ENCODE measurements at places on chromosomes 6 and 20.
A peak's percentile ranks its signal among the peaks of the same experiment; 100 is the strongest.

- DNase-seq = no peak
Observed at GRCh38 chr6:56211724-56212123, 35.7 kb downstream of the COL21A1 start.

DNA sequence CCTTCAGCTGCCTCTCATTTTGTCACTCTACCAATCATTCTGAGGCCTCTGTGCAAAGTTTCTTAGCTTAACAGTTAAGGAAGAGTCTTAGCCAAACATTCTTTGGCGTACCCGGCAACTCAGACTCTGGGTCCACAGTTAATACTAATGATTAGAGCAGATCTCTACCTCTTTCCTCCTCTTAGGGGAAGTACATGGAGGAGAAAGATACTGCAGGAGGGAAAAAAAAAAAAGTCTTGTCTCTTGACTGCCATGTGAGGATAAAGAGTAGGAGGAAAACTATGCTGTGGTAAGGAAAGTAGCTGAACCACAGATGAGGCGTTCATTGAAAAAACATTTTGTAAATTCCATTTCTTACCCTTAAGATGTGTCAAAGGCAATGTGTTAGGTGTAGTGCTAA lies 44.0 kb upstream of the MARCKS start:
- DNase-seq = peak; percentile 94

- no peak for DNase-seq
Observed at GRCh38 chr20:3277686-3278465, 38.9 kb upstream of the SLC4A11 start.

DNA sequence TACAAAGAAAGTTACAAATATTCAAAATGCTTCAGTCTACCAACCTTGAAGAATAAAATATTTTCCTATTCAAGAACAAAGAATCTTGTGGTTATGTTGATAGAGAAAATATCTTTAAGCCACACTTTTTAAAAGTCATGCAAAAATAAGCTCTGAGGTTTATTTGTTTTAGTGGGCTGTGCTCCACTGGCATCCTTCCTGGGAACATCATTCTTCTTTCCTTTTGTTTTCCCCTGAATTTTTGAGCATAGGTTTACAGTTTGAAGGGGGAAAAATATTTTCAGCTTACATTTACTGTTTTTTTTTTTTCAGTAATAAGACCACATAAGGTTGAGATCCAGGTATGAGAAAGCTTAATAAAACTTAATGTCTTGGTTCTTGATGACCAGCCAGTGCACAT lies 72.0 kb upstream of the BACH2 start:
- peak; percentile 81 for DNase-seq

GRCh38 chr6:158978757-158979156 lies 21.2 kb downstream of the RSPH3 start:
- DNase-seq = peak; percentile 52

GRCh38 chr6:39223555-39223954 lies 5.7 kb downstream of the KCNK5 start:
- DNase-seq = no peak

GRCh38 chr6:26122005-26122388 lies 34.8 kb downstream of the HFE start:
- no peak for DNase-seq

GRCh38 chr6:157067507-157067906 lies 255.8 kb downstream of the TMEM242 start:
- no peak for DNase-seq
